MG63 (cell line): ENCODE measurements at places on chromosomes 6 and 20. TPM values are rescaled to one million over a fixed set of nuclear protein-coding genes. Genes with fewer than 3 reads are reported as not detected.

The HLA-DQA2 gene
- not detected in 2 replicates for total RNA-seq

The VWA7 gene
- total RNA-seq, result 0.13 and 0.84 TPM in 2 replicates

The SAMD10 gene
- total RNA-seq, result 0.07 and 3.9 TPM in 2 replicates

- peak; percentile 99 for DNase-seq
These were observed 22.2 kb upstream of the CCN5 start for GRCh38 chr20:44692932-44693480.

- DNase-seq, result no peak
These were observed 42.1 kb downstream of the VAPB start for GRCh38 chr20:58431134-58431533.

GRCh38 chr6:35562060-35562459 lies 49.4 kb upstream of the TULP1 start:
- DNase-seq, result no peak
